ENCODE measurements at places on chromosomes 12 and 14.
A peak's percentile ranks its signal among the peaks of the same experiment; 100 is the strongest.

DNA sequence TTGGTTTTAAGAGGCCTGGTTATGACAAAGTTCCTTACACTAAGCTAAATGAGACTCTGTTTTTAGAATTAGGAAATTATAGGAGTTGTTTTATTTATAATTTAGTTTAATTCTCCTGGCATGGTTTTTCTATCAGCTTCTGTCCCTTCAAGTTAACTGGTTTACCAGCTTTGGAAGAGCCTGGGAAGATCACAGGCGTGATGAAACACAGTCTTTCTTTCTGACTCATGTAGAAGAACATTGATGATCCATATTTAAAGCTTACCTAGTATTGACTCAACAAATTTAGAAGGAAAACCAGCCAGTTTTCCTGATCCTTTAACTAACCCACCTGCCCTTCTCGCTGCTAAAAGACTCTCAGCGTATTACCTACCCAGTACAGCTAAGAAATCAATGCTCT, 155.2 kb downstream of the TGFB3 start:
- DNase-seq, result no peak

- DNase-seq, result no peak
Measured at GRCh38 chr14:103887557-103888115, 40.3 kb upstream of the PPP1R13B start.

DNA sequence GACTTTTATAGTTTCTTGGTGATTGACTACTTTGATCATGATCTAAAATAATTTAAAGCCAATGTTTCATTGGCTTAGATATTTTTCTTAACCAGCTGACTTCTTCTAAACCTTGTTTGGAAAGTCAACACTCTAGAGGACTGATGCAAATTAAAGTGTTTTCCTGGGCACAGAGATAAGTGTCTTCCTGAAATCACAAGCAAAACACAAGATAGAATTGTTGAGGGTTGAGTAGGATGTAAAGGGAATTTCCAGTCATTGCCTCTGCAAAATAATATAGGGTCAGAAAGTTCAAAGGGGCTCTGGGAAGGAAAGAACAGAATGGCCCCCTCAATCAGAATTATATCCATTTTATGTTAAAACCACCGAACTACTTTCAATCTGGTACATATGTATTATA, 156.3 kb upstream of the LRIG3 start:
- no peak for DNase-seq

GRCh38 chr12:117829108-117829507, 139.7 kb downstream of the KSR2 start:
- DNase-seq, result no peak

- DNase-seq, result no peak
Measured at GRCh38 chr12:57194253-57194652, 22.3 kb upstream of the NXPH4 start.

GRCh38 chr14:95614349-95614748, 71.9 kb upstream of the TCL1B start:
- DNase-seq, result peak; percentile 10

- no peak for DNase-seq
Measured at GRCh38 chr14:23444314-23444713, 8.9 kb upstream of the MYH7 start.

- no peak for DNase-seq
Measured at GRCh38 chr12:57781244-57781643, 1.3 kb upstream of the TSFM start.

DNA sequence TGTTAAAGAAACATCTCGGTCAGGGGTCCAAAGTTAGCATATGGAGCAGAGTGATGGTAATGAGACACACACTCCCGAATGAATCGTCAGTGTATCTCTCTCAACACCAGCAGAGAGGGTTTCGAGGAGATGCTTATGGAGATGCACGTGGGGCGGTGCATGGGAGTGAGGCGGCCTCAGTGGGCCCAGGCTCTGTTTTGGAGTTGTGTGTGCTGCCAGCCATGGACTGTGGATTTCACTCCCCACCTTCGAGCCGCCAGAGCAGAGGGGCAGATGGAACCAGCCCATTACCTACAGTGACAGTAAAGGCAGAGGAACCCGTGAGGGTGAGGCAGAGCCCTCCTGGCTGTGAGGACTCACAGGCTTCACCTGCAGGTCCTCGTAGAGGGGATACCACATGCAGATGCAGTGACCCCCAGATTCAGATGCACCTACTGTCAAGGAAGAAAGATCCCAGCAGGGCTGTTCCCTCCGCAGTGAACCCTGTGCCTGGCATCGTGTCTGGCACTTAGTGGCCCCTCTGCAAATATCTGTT, 68.2 kb downstream of the WDR20 start:
- DNase-seq, result no peak

DNA sequence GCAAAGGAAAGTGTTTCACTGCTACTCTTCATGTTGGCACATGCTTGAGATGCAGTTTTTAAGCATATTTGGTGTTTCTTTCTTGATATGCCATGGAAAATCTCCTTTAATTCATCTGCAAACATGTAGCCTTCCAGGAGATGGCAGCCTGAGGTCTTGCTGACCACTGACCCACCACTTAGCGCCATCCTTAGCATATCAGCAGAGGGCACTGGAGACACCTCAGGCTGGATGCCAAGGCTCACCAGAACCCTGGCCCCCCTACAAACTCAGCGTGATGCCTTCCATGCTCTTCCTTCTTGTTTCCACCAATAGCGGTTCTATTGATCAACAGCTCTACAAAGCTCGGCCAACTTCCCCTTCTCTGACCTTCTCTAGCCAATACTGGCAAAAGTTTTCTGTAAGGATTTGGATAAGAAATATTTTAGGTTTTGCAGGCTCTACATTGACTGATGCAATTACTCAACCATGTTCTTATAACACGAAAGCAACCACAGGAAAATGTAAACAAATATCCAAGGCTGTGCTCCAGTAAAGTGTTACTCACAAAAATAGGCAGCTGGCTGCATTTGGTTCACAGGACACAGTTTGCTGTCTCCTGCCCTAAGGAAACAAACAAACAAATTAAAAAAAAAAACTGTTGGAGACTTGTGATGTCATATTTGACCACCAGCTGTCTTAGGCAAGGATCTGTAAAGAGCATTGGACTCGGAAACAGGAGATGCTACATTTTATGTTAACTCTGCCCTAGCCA, 209.7 kb downstream of the SLC15A4 start:
- peak; percentile 76 for DNase-seq

DNA sequence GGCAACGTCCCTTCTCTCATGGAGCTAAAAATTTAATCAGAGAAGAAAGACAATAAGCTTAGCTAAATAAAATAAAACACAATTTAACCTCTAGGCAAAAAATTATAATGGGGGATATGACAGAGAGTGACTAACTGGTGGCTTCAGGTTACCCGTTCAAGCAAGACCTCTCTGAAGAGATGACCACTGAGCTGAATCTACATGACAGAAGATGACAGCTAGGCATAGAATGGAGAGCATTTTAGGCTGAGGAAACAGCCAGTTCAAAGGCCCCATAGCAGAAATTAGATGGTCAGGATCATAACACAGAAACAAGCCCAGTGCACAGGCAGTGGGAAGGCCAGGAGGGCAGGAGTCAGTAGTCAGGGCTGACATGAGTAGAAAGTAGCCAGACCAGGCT, 1094.3 kb downstream of the VRK1 start:
- no peak for DNase-seq

DNA sequence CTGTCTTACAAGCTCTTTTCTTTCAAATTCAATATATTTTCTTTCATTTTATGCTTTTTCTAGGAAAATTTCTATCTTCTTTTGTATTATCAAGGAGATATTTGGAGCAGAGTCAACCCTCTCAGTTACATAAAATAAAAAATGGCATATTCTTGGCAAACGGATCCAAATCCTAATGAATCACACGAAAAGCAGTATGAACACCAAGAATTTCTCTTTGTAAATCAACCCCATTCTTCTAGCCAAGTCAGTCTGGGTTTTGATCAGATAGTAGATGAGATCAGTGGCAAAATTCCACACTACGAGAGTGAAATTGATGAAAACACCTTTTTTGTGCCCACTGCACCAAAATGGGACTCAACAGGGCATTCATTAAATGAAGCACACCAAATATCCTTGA, 20.6 kb downstream of the PIK3C2G start:
- no peak for DNase-seq

GRCh38 chr12:42552822-42553221, 36.7 kb downstream of the PRICKLE1 start:
- DNase-seq, result no peak

DNA sequence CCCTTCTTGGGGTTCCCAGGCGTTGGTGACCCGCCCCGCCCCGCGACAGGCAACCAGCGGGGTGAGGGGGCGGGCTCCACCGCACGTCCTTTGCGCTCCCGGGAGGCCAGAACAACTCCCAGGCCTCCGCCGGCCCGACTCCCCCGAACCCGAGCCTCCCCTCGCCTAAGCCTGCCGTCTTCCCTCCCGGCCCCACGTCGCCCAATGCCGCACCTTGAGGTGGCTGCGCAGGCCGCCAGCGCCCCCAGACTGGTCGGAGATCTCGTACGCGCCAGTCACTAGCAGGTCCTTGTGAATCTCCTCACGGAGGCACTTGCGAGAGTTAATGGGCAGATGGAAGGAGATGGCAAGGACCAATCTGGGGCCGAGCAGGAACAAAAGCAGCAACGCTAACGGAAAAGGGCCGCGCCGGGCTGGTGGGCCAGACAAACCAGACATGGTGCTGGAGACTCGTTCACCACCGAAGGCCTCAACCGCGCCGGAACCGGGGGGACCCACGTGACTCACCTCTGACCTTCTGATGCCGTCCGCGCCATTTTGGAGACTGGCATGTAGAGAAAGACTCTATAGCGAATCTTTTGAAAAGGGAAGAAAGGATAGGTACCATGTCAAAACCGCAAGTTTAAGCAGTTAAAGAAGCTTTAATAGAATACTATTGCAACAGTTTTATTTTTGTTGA, at the start of gene TMED10:
Gene TMED10, minus strand, starts transcription at position 471 of the 679 bp plus-strand sequence. Its CDS starts 33 bp downstream, at position 438.
- DNase-seq, result peak; percentile 92

DNA sequence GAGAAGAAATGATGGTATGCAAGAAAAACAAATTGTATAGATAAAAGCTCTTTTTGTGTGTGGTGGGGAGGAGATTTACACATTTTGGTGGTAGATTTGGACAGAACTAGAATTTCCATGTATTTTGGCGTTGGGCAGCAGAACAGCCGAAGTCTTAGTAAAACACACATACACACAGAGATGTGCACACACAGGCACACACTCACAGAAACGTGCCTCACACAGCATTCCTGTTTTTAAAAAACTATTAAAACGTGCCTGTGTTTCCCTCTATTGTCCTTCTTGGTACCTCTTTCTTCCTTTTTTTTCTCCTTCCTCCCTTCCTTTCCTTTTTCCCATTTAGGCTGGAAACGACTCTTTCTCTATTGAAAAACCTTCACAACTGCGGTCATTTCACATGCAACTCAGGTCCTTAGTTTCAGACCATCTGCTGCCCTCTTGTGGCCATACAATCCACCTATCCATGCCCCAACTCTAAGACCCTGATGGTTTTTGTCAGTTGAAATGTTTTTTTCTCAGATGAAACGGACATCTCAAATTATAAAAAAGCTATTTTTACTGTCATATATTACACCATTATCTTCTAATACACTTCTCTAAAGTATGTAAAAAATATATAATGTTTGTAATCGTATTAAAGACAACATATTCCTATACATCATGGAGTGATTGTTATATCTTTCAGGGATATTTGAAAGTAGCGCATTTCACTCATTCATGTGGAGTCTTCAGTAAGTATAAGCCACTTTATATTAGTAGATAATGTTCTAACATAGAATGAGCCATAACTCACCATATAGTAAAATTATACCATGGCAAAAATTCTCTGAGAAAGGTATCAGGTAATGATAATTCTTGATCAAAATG, 386.7 kb upstream of the NOVA1 start:
- DNase-seq, result peak; percentile 83

DNA sequence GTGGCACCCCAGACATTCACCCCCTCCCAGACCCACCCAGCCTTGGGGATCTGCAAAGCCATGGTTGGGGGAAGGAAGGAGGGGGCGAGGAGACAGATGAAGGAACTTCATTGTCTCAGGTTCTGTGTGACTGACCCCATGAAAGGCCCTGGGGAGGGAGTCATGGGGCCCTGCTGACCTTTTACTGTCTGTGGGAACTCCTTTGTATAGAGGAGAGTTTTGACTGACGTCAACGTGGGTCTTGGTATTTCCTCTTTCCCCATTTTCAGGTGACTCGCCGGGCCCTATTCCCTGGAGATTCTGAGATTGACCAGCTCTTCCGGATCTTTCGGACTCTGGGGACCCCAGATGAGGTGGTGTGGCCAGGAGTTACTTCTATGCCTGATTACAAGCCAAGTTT, 3.1 kb upstream of the RAB5B start:
- DNase-seq, result no peak

- DNase-seq, result no peak
Measured at GRCh38 chr12:57476993-57477709, 2.5 kb downstream of the ARHGAP9 start.

GRCh38 chr12:127178052-127178451, 1088.9 kb upstream of the TMEM132C start:
- DNase-seq, result no peak

DNA sequence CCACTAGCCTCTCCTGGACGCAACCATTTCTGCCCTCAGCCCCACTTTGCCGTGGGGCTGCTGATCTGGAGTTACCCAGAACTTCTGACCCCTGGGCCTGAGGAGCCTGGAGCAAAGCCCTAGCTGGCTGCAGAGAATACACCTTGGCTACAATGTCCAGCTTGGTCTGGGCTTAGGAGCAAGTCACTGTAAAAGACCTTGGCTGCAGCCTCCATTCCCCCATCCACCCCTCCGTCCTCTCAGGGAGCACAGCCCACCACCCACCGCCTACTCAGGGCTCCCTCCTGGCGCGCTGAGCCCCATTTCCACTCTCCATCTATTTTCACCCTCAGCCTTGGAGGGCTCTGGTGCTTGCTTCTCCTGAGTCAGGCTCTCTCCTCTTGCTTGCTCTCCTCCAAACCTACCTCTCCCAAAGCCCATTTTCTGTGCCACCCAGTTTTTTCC, 42.9 kb downstream of the ERH start:
- no peak for DNase-seq

GRCh38 chr14:75363130-75363529, 64.7 kb upstream of the JDP2 start:
- DNase-seq, result no peak

DNA sequence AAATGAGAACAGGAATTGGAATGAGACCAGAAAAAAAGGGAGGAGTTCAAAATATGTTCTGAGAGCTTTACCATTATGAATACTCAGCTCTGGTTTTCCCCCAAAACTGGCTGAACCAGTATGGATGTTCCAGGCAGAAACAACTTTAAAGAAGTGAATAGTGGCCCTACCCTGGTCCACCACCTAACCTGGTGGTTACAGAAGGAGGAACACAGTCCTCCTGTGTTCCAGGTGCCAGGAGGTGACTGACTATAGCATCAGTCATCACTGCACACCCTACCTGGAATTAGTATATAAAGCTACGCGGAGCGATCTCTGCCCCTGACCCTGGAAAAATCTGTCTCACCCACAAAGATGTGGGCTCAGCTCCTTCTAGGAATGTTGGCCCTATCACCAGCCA, at the start of gene A2ML1:
Gene A2ML1, plus strand, starts transcription at position 324 of the 400 bp plus-strand sequence. Its CDS starts 31 bp downstream, at position 355.
- no peak for DNase-seq

- peak; percentile 65 for DNase-seq
Measured at GRCh38 chr14:73712540-73713180, 1.5 kb downstream of the PNMA1 start.

GRCh38 chr12:90630006-90630405, 325.0 kb downstream of the CCER1 start:
- DNase-seq, result no peak

- DNase-seq, result peak; percentile 42
Measured at GRCh38 chr12:119225454-119225853, 46.7 kb downstream of the HSPB8 start.
